ENCODE measurements at places on chromosomes 3 and 15.

GRCh38 chr3:192367616-192368015 is 359.7 kb downstream of the FGF12 start:
- DNase-seq: no peak

DNA sequence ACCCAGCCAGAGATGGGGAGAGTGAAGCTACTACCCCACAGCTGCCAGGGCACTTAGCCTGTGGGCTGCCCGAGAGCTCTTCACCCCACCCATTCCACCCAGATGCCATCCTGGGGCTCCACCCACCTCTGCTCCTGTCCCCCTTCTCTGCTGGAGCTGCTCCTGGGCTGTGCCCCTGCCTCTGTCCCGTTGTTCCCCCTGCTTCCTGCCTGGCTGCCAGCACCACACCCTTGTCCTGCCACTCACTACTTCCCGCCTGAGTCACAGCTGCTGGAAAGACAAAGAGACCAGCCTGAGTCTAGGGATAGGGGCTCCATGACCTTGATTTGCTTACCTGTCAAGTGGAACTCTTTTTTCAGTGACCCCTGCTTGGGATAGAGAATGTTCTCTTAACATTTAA is 12.4 kb downstream of the GNAI2 start:
- no peak for DNase-seq

DNA sequence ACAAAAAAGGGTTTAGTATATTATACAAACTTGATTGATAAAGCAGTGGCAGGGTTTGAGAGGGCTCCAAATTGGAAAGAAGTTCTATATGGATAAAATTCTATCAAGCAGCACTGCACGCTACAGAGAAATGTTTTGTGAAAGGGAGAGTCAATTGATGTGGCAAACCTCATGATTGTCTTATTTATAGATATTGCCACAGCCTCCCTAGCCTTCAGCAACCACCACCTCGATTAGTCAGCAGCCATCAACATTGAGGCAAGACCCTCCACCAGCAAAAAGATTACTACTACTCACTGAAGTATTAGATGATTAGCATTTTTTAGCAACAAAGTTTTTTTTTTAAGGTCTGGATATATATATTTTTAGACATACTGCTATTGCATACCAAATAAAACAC is 296.7 kb downstream of the CHST2 start:
- DNase-seq: no peak

DNA sequence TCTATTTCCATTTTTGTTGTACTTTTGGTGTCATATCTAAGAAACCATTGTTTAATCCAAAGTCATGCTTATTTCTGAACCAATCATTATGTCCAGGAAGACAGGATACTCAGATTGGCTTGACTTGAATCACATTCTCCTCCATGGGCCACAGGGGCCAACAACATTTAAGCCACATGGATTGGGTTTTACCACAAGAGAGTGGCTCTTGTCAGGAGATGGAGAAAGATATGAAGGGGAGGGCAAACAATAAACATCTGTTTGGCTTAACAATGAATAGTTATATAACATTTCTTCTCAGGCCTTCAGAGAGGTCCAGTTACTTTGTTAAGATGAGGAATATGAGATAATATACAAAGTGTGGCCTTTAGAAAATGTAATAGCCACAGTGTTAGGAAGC is 44.6 kb downstream of the GXYLT2 start:
- DNase-seq: no peak

DNA sequence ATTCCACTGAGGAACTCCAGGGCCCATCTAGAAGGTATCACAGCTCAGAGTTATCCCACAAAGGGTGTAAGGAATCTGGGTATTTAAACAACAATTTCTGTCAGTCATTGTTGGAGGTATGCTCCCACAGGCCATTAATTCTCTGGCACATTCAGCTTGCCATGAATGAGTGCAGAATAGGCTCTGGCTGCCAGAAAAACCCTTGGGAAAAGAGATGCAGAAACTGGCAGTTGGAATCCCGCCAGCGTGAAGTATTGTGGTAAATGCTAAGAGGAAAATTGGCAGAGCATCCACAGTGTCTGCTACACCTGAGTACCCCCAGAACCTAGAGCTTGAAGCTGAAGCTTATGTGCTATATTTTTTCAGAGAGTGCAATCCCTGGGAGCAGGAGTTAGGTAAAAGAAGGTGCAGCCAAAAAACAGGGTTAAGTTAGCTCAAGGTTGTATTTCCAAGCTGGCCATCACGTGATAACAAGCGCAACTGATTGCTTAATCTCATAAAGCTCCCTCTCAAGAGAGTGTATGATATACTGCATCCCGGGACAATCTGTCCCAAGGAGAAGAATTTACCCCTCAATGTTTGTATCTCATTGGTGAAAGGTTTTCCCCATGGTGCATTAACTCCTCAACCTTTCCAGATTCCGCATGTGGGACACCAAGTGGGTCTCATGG is 94.2 kb upstream of the ACP3 start:
- no peak for DNase-seq

DNA sequence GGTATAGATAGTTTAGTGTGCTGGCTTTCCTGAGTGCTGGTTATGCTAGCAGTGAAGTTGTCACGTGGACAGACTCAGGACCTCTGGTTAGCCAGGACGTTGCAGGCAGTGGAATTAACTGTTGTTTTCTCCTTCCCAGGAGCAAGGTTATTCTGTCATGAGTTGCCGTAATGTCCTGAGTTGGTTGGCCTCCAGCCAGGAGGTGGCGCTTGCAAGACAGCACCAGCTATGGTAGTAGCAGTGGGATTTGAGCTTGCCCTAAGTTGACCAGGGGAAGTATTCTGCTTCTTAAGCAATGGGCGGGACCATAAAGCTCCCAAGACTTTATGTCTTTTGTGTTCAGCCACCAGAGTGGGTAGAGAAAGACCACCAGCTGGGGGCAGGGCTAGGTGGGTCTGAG is 240.7 kb upstream of the DNAJC19 start:
- no peak for DNase-seq

DNA sequence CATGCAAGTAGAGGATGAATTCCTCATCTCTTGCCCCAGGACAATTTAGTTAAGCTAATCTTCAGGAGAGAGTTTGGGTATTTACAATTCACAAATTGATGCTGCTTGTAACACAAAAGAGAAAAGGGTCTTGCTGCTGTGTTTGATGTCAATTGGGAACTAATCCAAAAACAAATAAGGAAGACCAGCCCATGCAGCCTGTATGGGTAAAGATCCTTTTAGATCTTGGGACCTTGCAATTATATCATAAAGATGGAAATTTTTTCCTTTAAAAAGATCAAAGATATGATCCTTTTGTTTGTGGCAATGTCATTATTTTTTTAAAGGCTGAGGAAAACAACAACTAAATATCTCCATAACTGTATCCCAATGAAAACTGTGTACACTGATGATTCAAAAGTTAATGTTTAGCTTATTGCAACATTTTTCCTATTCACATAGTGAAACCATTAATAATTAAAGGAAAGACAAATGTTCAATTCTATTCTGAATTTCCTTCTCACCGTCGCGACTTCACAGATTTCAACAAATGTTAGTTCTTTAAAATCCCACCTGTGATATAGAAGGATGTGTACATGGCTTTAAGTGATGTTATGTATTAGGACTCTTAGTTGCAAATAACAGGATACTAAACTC is 40.2 kb downstream of the TMEM212 start:
- DNase-seq: no peak

- no peak for DNase-seq
Measured at GRCh38 chr3:46824211-46824970, 38.9 kb downstream of the MYL3 start.

GRCh38 chr15:70284438-70285214 is 186.9 kb upstream of the TLE3 start:
- no peak for DNase-seq

- peak; percentile 10 for DNase-seq
Measured at GRCh38 chr3:111831840-111832239, 27.2 kb upstream of the PHLDB2 start.

DNA sequence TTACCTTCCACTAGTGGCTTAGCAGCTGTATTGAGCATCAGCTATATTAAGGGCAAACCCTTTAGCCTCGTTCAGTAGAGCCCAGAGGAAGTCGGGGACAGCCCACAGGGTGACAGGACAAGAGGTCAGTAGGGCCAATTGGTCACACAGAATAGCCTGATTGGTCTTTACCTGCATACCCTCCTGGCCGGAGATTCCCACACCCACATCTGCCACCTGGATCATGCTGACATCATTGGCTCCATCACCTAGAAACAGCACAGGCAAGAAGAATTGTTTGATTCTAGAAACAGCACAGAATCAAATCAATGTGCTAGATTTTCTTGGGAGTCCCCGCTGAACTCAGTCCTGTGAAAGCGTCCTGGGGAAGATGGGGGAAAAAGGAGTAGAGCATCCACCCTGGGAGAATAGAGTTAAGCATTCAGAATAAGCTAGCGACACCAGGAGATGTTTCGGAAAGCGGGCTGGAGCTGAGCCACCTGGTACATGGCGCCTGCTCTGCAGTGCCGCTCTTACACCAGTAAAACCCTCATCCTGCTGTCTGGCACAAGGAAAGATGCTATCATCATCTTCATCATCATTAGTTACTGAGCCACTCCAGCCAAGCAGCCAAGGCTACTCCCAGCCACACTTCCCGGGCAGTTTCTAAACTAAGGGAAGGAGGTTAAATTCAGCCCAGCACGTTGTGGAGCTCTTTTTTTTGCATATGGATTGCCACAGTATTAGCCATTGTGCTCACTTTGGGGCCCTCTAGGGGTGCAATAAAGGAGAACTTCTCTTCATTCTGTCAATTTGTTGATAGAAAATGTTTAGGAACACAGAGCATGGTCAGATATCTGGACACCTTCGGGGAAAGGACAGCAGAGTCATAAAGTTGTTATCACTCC is 171.3 kb downstream of the ATP10A start:
- DNase-seq: no peak

GRCh38 chr3:23455775-23456174 is 252.6 kb downstream of the UBE2E2 start:
- DNase-seq: no peak

- DNase-seq: no peak
Measured at GRCh38 chr3:195085356-195086130, 185.4 kb downstream of the XXYLT1 start.

DNA sequence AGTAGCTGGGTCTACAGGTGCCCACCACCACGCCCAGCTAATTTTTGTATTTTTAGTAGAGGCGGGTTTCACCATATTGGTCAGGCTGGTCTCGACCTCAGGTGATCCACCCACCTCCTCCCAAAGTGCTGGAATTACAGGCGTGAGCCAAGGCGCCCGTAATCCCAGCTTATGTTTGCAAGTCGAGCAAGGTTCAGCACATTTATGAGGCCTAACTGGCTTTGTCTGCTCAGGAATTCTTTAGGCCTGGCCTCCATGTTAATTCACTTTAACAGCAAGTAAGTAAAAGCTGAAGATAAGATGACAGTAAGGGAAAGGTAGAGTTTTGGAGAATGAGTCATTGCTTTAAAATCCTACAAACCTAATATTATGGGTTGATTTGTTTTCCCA is 24.6 kb downstream of the SIDT1 start:
- DNase-seq: no peak

DNA sequence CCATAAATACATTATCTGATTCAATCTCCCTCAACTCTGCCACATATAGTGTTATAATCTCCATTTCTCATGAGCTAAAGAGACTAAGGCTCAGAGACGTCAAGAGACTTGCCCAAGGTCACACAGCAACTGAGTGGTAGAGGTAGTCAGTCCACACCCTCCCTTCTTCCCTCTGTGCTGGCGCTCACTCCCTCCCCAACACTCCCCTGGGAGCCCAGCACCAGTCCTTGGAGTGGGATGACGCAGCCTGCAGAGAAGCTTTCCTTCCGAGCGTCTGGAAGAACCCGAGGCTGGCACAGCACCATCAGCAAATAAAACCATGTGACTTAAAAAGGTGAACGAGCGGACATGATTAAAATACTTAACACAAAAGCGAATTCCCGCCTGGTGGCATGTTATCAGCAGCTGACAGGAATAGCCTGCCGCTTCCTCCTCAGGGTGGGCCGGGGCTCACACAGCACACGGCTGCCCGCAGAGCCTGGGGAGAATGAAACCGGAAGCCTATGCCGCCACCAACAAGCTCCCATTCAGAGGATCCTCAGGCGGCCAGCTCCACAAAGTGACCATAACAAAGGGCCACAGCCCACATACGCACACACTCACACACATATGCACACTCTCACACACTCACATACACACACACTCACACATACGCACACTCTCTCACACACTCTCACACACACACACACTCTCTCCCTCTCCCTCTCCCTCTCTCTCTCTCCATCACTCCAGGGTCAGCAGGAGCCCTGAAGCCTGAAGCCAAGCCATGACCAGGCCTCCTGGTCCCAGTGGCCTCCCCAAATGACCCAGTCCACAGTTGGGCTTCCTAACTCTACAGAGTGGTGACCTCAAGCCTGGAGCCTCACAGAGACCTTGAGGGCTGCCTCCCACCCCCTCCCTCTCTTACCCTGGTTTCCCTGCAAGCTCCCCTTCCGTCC is 120.5 kb downstream of the XXYLT1 start:
- DNase-seq: peak; percentile 5

- DNase-seq: no peak
Measured at GRCh38 chr3:165466856-165467255, 270.7 kb upstream of the SLITRK3 start.

DNA sequence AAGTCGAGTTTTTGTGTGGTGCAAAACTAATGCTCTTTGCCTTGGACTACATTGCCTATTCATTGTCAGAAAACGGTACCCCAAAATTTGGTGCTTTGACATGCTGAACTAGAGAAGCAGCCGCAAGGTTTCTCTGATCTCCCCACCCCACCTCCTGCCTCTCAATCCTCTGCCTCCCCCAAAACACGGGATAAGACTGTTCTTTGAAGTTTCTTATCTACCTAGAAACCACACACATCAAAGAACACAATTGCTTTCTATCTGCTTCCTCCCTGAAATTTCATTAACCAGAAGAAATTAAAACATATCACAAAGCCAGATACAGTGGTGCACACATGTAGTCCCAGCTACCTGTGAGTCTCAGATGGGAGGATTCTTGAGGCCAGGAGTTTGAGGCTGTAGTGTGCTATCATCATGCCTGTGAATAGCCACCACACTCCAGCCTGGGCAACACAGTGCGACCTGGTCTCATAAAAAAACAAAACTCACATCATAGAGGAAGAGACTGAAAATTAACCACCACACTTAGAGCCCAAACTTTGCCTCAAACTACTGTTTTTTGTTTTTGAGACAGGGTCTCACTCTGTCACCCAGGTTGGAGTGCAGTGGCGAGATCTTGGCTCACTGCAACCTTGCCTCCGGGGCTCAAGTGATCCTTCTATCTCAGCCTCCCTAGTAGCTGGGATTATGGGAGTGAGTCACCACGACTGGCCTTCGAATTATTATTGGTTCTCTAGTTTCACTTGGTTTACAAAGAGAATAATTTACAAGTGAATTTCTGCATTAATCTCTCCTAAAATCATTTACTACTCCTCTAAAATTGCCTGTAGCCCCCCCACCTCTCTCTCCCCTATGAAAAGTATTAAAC is 2.7 kb upstream of the PCNP start:
- DNase-seq: peak; percentile 56

All from central memory CD4-positive, alpha-beta T cell (primary cell).